ENCODE measurements at places on chromosomes 2 and 18.

GRCh38 chr2:113894156-113894743 is 4.4 kb downstream of the ACTR3 start:
- peak; percentile 92 for DNase-seq

DNA sequence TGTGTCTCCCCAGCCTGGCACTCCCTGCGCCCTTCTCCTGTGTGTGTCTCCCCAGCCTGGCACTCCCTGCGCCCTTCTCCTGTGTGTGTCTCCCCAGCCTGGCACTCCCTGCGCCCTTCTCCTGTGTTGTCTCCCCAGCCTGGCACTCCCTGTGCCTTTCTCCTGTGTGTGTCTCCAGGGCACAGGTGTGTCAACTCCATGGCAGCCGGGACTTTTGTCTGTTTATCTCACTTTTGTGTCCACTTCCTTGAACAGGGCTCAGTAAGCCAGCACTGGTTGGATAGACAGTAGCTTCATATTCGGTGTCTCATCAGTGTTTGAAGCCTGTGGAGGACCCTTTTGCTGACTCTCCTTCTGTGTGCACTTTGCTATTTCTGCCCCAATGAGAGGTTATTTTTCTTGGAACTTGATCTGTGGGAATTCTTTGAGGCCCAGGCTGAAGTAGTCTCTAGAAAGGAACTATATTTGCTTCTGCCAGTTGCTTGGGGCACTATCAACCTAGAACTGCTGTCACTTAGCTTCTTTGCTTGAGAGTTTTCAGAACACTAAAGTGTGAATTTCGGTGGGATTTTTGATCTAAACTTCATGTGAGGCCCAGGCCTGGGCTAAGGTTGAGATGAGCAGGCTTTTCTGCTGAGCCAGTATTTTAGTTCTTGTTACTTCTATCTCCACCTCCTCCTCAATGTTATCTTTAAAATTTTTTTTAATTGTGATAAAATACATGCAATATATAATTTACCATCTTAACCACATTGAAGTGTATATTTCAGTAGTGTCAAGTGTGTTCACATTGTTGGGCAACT is 8.3 kb upstream of the ASB1 start:
- no peak for DNase-seq

DNA sequence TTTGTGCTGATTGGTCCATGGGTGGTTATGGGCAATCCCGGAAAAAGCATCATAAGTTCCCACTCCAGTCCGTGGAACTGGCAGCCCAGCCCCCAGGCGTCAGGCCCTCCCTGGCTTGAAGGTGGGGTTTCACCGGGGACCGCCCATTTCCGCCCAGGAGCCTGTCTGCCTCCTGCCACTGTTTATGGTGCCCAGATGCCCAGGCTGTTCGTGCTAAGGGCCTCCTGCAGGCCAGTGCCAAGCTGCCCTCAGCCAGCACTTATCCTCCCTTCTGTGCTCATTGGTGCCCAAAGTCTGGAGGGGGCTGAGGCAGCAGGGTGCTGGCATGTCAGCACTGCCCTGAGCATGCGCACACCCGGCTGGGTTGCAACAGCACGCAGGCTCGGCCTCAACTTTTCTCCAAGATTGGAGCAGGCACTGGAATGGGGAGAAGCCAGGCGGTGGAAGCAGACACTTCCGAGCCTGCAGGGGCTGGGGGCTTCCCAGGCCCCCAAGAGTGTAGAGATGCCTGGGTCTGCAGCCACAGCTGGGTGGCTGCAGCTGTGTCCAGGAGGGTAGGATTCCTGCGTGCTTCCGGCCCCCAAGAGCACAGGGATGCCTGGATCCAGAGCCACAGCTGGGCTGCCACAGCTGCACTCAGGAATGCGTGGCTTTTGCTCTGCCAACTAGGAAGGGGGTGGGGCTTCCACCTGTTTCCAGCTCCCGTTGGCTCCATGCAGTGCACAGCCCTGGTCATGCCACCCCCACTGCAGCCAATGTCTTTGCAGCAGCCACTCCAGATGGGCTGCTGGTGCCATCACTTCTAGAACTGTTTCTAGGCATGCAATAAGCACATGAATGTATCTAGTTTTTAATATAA is 74.0 kb downstream of the AGPS start:
- DNase-seq: no peak

- no peak for DNase-seq
Measured at GRCh38 chr2:152500772-152501171, 165.8 kb downstream of the FMNL2 start.

DNA sequence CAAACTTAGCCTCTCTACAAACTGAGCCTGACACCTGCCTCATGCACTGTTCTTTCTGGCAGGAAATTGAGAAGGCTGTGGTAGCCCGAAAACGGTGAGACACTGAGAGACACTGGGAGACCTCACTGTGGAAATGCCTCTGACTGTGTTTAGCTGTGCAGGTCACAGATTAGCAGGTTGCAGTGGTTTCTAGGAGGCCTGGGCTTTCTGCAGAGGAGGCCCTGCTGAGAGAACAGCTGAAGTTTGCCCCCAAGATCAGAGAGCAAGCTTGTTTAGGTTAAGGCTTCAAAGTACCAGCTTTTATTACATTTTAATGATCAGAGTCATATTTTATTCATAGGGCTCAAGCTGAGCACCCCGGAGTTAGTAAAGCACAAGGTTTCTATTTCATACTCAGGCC is 68.7 kb upstream of the LYPD6 start:
- DNase-seq: no peak

DNA sequence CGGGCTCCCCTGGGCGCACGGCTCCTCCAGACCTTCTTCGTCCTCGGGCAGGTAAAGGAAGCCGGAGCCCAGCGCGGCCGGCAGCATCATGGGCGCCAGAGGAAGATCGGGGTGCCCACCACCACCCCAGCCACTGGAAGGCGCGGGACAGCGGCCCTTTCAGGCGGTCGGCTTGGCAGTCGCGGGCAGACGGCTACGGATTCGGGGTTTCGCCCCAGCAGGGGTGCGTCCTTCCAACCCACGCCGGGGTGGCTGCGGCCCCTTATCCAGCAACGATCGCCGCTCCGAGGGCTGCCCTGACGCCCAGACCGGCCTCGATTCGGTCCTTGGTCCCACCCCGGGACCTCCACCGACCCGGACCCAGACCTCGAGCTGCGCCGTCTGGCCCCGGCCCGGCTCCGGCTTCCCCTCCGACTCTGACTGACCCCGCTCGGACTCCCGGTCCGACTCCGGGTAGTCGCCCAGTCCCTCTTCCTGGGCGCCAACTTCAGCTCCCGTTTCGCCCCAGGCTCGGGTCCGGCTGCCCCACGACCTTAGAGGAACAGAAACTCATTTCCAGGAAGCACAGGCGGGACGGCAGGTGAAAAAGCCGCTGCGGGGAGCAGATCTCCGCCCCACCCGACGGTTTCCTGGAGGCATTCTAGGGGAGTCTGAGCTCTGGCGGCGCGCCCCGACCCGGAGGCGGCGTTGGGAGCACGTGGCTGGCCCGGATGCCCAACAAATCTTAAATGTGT is 30.2 kb upstream of the SSB start:
- DNase-seq: no peak

- no peak for DNase-seq
Measured at GRCh38 chr2:42147641-42148274, 21.4 kb upstream of the EML4 start.

DNA sequence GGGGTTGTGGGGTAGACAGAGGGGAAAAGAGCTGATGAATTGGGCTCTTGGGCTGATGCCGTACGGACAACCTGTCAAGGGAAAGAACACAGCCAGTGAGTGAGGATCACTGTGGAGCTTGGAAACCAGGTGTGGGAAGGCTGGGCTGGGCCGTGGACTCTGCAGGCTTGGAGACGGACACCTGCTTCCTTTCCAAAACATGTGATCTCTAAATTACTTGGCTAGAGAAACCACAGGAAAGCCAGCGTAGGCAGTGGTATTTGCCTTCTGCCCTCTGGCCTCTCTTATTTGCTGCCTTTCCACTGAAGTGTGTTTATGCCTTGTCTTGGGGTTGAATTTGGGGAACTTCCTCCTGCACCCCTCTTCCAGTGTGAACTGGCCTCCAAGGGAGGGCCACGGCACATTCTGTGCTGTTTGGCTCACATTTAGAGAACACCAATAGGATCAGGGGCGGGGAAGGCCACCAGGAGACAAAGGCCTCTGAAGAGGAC is 267.7 kb downstream of the PRKCE start:
- no peak for DNase-seq

- no peak for DNase-seq
Measured at GRCh38 chr2:54371460-54372065, 84.6 kb upstream of the SPTBN1 start.

GRCh38 chr2:7333960-7334493 is 416.8 kb downstream of the RNF144A start:
- no peak for DNase-seq

GRCh38 chr2:65366595-65367125 is 65.7 kb downstream of the SPRED2 start:
- DNase-seq: peak; percentile 62

DNA sequence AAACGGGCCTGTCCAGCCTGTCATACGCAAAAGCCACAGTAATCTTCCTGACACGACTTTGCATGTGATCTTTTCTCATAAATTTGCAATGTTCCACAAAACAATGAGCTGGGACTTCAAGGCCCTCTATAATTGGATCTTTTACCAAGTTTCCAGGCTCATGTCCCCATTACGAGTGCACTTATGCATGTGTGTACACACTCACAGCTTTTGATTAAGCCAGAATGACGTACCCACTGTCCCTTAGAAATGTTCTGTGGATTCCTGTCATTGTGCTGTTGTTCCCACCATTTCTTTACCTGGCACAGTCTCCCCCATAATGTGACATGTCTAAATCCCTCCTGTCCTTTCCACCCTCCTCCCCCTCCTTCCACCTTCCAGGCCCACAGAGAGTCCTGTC is 19.7 kb upstream of the TMEM247 start:
- DNase-seq: no peak

DNA sequence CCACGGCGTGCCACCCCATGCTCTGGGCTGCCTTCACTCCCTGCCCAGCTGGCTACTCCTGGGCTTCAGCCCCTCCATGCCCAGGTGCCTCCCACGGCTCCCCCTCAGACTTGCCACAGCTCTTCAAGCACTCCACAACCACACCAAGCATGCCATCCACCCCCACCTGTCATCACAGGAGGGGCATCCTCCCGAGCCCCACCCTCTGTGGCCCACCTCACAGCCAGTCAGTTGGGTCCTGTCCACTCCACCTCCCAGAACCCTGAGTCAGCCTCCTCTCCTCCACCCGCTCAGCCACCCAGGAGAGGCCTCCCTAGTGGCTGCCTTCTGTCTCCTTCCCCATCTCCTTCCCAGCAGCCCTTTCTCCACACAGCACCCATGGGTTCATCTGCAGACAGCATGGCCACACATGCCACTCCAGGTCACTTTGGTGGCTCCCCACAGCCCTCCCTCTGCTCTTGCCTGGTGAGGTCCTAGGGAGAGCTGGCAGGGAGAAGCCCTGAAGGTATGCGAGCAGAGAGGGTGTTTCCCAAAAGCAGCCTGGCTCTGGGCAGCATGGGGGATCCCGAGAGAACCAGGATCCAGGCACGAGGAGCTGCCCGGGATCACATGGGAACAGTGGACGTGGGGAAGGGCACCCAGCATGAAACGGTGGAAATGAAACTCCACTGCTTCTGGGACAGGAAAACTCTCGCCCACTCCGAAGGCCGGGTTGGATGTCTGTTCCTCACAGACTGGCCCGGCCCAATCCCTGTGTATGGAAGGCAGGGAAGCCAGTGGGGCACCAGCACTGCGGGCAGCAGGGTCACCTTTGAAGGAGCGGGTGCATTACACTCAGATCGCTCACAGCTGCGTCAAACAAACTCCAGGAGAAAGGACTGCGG is 2.7 kb downstream of the LIMS2 start:
- no peak for DNase-seq

DNA sequence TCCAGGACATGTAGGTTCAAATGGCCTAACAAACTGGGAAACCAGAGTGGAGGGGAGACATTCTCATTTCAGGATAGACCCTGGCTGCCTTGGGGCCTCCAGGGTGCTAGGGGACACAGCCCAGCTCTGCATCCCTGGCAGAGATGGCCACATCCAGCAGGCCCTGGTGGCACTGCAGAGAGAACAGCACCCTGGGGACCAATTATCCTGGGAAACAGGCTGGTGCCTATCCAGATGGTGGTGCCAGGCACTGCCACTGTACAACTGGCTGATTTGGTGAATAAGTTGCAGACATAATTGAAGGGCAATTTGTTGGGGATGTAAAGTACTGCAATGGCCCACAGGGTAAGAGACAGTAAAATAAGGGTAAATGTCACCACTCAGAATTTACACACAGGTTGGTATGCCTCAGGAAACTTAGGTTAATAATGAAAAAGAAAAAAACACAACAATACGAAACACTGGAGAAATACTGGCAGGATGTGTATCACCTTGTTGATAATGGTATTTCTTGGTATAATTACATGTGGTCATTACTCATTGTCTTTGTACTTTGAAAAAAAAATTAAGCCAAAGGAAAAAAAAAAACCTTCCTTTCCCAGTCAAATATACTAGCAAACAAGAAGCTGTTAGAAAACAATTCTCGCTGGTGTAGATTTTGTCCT is 12.8 kb upstream of the SFTPB start:
- no peak for DNase-seq

- DNase-seq: no peak
Measured at GRCh38 chr2:226087505-226088365, 688.2 kb downstream of the NYAP2 start.

- DNase-seq: no peak
Measured at GRCh38 chr2:30255026-30255425, 23.7 kb downstream of the LBH start.

DNA sequence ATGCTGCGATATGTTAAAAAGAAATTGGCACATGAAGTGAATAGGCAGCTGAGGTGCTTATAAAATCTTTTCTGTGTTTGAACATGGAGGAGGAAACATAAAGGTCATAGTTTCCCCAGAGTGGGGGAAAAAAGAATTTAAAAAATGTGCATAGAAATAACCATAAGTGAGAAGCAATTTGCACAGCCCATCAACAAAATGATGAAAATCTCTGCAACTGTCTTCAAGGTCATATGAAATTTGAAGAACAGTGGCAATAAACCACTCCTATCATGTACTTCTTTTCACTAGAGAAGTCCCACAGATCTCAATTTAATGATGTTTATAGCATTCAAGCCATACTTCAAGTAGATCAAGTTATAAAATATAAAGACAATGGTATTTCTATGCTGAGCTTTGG is 46.7 kb upstream of the ZNF804A start:
- no peak for DNase-seq

GRCh38 chr2:101770726-101771125 is 73.2 kb downstream of the MAP4K4 start:
- no peak for DNase-seq

DNA sequence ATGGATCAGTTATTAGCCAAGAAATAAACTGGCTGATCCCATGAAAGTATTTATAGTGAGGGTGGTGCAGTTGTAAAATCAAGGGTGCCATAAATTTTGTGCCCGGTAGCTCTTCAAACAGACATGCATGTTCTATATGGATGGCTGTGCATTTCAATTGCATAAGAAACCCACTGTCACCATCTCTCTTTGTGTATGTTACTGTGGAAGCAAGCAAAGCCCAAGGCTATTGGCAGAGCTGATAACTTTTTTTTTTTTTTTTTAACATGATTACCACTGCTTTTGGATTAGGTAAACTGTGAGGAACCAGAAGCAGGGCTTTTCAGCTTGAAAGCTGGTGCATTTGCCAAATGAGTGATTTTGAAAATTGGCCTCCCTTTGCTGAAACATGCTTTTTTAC is 332.6 kb downstream of the SOX11 start:
- DNase-seq: no peak

GRCh38 chr2:121505986-121506586 is 24.6 kb upstream of the RNU4ATAC start:
- no peak for DNase-seq

GRCh38 chr2:37421686-37422085 is 77.3 kb downstream of the QPCT start:
- DNase-seq: no peak

GRCh38 chr2:104658144-104658835 is 195.6 kb upstream of the POU3F3 start:
- DNase-seq: no peak
